Stimulated activated CD4-positive, alpha-beta T cell treated with anti-CD3 and anti-CD28 coated beads, Interleukin-4, amount 100 ng/mL, for 4 hours (primary cell): ENCODE measurements at places on chromosomes 7 and 10.

DNA sequence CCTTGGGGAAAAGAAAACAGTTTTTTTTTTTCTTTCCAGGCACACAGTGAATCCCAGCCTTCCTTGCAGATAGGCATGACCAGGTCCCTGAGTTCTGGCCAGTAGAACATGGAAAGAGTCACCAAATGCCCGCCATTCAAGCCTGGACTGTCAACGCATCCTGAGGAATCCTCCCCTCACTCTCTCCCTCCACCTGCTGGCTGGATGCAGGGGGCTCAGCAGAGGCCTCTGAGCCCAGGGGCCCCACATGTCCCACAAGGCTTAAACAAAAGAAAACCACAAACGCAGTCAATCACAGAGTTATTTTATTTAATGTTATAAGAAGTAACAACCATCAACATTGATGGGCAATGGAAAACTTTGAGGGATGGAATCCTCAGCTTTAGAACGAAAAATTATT lies 93.1 kb downstream of the JCAD start:
- no peak for DNase-seq

DNA sequence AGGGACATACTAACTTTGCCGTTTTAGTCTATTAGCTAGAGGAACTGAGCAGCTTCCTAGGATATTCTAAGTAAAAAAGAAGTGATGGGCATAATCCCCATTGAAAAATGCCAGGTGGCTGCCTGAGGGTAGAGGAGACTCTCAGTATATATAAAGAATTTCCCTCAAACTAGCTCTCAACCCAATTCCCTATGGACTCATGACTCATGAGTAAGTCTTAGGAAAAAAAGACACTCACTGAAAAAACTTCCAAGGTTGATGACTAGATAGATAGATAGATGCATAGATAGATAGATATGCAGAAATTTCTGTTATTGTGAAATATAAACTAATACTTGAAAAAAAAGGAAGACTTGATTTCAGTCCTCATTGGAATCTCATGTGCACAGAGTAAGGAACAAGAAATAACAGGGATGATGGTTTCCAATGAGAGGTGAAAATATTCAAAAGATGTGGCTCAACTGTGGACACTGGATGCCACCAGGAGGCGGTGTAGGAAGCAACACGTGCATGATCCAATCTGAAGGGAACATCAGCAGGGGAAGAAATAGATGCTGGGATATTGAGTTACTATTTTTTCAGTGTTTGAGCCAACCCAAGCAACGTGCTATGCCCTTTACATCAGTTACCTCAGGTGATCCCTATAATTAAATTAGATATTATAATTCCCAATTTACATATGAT lies 711.0 kb upstream of the LRRTM3 start:
- no peak for DNase-seq

DNA sequence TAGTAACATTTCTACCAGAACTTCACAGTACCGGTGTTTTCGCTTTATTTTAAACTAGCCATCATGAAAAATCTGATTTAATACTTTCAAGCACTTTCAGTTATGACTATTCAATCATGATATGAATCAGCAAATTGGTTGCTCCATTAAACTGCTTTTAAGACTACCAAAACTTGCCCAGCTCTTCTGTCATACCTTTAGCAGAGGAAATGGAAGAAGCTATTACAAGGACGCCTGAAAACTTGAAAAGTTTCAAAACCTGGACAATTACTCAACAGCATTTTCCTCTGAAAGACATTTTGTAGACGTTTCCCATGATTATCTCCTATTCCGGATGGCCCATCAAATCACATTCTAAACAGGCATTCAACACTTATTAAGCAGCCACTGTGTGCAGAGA lies 2.0 kb downstream of the JAZF1 start:
- no peak for DNase-seq

DNA sequence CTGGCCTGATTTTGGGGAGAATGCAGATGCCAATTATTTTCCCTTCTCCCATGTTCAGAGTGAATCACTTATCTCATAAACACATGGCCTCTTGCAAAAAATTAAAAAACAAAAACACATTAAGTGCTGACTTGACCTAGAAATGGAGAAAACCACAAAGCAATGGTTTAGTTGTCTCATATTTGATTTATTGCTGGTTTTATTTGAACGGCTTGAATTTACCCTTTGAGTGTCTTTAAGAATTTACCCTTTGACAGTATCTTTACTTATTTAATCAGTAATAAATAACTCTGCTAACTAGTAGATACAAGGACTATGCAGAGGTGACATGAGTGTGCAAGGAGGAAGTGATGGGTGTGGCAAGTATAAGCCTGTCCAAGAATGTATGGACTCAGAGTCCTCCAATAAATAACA lies 68.1 kb upstream of the GSDME start:
- DNase-seq, result no peak

DNA sequence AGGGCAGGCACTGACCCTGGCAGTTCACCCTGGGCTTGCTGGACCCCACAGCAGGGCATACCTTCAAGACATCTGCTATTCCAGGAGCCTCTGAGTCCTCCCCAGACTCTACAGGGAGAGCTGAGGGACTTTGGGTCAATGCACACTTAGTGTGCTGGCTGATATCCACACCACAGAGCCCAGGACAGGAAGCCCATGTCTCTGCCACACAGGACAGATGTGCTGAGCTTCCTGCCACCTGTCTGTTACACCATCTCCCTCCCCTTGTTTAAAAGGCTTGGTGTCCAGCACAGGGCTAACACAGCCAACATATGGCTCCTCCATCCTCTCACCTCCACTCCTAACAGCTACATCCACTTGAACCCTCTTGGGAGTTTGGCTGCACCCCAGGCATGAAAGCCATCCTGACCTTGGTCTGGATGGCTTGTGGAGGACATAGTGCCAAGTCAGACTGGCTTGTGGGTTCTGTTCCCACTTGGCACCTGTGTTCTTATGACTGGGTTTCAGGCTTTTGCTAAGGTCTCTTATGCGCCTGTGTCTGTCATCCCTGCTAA lies 529.8 kb downstream of the GALNT17 start:
- DNase-seq, result no peak

GRCh38 chr7:12572941-12573575 lies 2.5 kb downstream of the SCIN start:
- no peak for DNase-seq
